Kidney capillary endothelial cell (primary cell): ENCODE measurements at places on chromosomes 2 and 18.

GRCh38 chr18:22013993-22014392 lies 155.4 kb upstream of the GATA6 start:
- no peak for DNase-seq

- DNase-seq, result peak; percentile 7
These were observed 122.1 kb downstream of the TMEM17 start for GRCh38 chr2:62383846-62384245.

DNA sequence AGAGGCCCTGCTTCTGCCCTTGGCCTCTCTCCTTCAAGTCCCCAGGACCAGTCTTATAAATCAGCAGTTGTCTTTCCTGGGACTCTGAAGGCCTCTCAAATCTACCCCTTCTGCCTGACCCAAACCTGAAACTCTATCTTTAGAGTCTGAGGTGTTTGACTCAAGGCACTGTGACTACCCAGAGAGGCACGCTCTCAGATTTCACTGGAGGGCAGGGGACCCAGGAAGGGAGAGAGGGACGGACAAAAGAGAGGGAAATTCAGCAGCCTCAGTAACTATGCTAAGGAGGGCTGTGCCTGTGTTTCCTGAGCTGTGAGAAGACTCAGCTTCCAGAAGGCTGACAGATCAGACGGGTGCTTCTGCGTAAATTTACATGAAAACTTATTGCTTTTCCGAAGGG lies 217.8 kb downstream of the HAUS1 start:
- DNase-seq, result no peak

DNA sequence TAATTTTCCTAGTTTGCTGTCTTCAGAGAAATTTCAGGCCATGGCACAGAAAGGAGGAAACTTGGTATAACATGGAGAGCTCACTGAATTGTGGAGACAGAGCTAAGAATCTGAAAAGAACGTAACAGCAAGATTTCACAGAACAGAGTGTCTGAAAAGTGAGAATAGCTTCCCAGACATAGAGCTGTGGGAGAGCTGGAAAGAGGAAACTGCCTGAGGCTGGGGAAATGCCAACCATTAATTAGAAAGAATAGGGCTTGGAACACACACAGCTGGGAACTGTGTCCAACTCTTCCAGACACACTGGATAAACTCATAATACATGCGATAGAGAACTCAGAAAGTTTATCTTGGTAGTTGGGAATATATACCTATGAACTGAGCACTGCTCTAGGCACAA lies 51.6 kb upstream of the KYNU start:
- no peak for DNase-seq

DNA sequence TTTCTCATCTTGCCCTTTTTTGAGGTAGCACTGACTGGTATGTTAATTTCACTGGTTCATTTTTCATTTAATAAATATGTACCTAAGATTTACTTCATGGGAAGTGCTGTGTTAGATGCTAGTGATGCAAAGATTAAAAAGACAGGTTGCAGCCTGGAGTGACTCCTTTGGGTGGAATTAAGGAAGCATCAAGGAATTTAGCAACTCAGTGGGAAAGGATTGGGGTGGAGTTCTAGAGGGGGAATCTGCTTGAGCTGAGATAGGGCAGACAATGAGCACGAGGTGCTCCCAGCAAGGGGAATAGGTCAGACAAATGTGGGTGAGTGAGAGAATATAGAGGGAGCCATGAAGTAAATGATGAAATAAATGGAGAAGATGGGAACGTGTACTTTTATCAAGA lies 57.0 kb downstream of the LYPD6 start:
- DNase-seq, result no peak

- no peak for DNase-seq
These were observed 221.8 kb downstream of the RPIA start for GRCh38 chr2:88913280-88913679.

DNA sequence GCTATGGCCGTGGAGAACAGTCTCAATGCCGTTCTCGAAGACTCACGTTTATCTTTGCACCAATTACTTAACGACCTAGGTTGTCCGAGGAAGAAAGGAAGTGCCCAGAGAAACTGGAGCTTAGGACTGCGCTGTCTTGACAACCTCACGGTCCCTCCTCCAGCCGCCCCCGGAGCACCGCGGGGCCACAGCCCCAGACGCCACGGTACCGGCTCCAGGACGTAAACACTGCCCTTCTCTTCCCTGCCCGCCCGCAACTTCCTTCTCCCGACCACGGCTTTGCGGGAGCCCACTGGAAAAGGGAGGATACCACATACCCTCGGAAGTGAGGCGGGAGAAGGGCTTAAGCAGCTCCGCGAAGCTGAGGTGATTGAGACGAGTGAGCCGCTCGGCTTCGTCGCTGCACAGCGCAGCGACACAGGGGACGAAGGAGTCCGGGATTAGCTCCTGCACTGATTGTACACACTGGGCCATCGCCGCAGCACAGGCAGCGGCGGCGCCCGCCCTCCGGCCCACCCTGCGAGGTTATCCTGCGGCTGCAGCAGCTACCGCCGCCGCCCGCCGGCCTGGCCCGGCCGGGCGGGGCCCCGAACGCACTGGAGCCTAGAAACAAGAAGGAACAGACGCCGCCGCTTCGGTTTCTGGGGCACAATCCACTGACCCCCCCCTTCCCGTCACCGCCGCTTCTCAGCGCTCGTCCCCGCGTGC lies 483 bp downstream of the TRAPPC8 start:
- peak; percentile 33 for DNase-seq

DNA sequence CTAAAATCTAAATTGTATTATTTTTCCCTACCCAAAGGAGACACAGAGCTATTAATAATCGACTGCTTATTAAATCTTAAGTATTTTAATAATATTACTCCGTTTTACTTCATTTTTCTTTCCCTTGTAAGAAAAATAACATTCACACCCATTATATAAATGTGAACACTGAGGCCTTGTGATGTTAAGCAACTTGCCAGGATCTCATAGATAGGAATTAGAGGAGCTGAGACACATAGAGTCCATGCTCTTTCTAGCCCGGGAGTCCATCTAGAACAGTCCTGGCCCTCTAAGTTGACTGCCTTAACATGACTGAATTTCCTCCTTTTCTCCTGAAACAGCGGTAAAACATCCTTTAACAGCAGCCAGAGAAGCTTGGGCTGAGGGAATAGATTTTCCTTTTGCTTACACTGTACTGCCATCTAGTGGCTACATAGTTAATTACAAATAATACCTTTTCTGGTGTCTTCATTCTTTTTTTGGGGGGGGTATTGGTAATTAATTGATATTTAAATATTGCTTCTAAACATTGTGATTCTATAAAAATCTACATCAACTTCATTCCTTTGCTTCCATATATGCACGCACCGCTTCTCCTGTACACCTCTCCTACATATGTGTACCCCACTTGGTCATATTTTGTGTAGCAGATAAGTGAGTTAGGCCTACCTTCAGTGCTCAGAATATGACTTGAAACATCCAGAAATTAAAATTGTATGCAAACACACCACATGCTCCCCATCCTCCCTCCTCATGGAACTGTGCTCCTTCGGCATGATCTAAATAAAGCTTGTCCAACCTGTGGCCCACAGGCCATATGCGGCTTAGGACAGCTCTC lies 125.8 kb upstream of the HNMT start:
- peak; percentile 47 for DNase-seq

DNA sequence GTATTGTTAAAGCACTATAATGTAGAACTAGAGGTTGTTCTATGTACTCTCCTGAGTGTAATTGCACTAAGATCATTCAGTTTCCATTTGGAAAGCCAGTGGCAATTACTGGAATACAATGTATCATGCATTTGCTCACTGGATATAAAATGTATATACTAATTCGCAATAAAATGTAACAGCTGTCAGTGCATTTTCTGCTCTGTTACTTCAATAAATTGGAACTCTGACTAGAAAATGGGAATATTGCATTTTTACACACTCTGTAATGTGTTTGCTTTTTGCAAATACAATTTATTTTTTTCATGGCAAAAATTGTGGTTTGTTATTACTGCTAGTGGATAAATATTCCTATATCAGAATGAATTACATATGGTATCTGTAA lies 893.8 kb upstream of the POU3F3 start:
- DNase-seq, result no peak

- no peak for DNase-seq
These were observed 10.8 kb downstream of the SNED1 start for GRCh38 chr2:241009191-241009590.

DNA sequence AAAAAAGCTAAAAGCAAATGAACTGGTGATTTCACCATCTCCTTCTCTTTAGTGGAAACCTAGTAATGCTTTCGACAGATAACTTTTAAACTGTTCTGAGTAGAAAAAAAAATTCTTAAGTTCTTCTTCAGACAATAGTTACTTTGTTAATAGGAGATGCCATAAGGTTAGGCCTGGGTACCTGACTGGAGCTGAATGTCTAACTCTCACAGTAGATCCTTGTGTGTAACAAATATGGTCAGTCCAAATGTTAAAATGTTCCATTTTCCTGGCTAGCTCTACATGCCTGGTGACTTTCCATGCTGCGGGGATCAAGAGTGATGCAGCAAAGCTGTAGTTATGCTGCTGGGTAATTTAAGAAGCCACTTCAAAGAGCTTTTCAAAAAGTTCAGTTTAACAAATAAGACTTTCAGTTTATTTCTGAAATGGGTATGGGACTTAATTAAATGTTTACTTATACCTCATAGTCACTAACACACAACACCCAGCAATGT lies 264.0 kb upstream of the SESTD1 start:
- no peak for DNase-seq

DNA sequence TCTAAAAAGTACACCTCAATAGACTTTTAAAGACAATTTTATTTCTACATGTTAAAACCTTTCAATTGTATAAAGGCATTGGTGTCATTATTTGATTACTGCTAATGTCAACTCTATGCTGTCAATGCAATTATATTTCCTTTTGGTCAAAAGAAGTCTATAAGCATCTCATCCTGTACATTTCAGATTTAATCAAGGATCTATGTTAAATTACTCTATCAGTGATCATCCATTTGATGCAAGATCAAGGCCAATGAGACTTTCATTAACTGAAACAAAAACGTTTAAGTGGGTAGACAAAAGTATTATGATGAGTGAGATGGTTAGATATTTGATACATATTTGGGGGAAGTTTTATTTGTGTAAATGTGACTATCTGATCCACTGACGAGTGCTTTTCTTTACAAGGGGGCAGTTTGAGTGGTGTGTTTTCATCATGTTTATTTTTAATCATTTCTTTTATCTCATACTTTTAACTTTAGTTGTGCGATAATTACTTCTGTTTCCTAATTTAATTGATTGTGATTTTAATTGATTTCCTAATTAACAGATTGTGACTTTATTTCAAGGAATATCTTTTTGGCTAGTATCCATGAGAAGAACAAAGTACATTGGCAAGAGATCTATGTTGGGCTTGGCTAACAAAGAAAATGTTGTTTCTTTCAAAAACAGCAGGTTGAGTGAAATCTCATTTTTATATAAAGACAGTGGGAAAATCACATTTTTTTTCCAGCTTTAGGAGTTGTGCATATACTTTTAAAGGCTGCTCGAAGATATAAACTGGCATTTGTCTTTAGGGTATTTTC lies 1.1 kb downstream of the ARHGAP28 start:
- no peak for DNase-seq

DNA sequence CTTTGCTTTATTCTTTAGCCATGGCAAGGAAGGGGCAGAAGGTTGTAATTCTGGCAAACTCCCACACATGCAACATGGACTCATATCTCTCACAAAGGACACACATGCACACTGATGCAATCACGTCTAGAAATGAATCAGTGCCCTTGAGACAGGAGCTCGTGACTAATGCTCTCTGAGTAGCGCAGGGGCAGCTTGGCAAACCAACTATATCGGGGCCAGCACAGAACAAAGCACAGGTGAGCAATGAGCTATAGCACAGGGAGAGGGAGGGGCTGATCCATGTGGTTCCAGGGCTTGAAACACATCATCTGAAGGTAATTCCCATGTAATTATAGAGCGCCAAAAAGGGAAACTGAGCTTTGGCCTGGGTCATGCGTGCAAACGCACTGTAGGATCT lies 165.2 kb upstream of the KLF7 start:
- DNase-seq, result peak; percentile 71

- DNase-seq, result no peak
These were observed 1.1 kb downstream of the RPS27A start for GRCh38 chr2:55233658-55233940.

GRCh38 chr18:23257686-23258565 lies 122.6 kb downstream of the CABLES1 start:
- DNase-seq, result no peak

DNA sequence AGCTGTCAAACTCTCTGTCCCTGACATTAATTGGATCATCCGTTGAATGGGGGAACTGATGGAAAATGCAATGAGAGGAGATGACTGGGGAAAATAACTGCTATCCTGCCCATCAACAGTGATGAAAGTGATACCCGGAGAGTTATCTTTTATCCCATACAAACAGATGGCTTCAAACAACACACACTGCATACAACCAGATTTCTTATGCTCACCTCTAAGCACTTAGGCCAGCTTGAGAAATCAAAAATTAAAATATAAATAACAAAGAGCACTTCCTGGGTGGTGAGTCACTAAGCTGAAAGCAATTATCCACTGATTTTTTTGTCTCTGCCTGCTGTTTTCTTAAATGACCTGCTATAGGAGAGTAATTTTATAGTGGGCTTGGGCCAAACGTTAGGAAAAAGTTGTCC lies 237.6 kb upstream of the RGPD4 start:
- DNase-seq, result no peak

DNA sequence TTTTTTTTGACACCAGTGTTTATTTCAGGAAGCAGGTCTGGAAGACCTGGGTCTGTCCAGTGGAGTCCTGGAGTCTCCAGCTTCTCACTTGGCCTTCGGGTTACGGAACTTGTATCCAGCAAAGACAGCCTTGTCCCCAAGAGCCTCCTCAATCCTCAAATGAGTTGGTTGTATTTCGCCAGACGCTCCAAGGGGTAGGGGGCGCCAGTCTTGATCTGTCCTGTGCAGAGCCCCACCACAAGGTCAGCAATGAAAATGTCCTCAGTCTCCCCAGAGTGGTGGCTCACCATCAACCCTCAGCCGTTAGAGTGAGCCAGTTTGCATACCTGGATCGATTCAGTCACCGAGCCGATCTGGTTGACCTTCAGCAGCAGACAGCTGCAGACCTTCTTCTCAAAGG lies 21.9 kb downstream of the ASXL2 start:
- DNase-seq, result no peak

DNA sequence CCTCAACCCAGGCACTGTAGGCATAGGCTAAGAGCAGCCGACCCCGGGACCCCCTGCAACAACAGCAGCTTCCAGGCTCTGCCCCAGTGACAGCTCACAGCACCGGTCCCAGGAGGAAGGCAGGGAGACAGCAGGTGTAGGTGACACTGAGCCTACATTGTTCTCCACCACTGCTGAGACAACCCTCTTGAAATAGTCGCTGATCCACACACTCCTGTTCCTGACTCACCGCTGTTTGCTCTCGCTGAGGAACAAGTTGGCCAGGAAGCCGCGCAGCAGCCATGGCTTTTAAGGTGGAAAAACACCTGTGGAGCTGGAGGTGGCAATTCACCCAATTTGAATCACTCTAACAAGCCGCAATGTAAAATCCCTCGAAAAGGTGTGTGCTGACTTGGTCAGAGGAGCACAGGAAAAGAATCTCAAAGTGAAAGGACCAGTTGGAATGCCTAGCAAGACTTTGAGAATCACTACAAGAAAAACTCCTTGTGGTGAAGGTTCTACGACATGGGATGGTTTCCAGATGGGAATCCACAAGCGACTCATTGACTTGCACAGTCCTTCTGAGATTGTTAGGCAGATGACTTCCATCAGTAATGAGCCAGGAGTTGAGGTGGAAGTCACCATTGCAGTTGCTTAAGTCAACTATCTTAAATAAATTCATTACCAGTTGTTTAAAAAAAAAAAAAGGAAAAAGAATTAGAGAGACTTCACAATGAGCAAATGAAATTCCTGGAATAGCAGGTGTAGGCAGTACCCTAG lies 167.5 kb downstream of the ARL4C start:
- DNase-seq, result no peak

GRCh38 chr2:200406379-200406778 lies 99.9 kb downstream of the SPATS2L start:
- DNase-seq, result peak; percentile 72
